ENCODE measurements at places on chromosomes 3 and 15.

DNA sequence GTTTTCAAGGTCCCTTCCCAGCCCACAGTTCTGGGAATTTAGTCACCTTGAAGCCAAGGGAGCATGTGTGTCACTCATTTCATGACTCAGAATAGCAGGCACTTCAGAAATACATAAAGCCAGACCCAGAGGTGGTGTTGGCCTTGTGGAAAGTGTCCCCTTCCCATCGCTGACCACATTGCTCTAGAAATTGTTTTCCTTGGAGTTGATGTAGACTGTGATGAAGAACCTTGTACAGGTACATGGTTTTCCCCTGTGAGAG, 158.8 kb downstream of the SLCO3A1 start:
- no peak for DNase-seq

DNA sequence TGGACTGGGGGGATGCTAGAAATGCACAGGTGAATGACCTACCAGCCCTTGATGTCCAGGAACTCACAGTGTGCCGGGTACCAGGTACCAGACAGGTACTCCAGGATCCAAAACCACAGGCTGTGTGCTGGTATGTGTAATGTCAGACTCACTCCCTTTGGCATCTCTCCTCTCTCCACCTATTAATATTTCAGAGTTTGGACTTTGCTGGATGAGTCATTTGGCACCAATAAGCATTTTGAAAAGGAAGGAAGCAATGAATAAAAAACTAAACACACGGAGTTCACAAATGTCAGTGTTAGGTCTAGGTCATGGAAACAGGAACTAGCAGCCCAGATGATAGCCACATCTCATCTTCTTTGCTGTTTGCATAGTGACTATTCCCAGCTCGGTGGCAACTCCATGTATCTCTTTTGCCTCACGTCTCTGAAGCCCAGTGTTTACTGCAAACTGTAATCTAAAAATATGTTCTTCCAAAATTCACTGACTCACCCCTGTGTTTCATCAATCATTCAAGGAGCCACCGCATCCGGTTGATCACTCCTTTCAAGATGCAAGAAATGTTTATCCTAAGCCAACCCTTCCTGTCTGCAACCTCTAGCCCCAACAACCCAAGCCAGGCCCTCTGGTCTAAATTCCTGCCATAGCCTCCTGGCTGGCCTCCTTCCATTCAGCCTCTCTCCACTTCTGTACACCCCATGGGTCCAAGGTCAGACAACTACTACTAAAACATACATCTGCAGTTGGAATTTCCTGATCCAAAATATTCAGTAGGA, 8.4 kb downstream of the ITGB5 start:
- DNase-seq, result no peak

DNA sequence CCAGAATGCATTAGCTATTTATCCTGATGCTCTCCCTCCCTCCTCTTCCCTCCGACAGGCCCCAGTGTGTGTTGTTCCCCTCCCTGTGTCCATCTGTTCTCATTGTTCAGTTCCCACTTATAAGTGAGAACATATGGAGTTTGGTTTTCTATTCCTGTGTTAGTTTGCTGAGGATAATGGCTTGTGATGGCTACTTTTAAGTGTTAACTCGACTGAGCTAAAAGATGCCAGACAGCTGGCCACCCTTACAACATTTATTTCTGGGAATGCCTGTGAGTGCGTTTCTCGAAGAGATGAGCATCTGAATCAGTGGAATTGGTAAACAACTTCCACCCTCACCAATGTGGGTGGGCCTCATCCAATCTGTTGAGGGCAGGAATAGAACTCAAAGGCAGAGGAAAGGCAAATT, 24.7 kb upstream of the TM2D3 start:
- no peak for DNase-seq

DNA sequence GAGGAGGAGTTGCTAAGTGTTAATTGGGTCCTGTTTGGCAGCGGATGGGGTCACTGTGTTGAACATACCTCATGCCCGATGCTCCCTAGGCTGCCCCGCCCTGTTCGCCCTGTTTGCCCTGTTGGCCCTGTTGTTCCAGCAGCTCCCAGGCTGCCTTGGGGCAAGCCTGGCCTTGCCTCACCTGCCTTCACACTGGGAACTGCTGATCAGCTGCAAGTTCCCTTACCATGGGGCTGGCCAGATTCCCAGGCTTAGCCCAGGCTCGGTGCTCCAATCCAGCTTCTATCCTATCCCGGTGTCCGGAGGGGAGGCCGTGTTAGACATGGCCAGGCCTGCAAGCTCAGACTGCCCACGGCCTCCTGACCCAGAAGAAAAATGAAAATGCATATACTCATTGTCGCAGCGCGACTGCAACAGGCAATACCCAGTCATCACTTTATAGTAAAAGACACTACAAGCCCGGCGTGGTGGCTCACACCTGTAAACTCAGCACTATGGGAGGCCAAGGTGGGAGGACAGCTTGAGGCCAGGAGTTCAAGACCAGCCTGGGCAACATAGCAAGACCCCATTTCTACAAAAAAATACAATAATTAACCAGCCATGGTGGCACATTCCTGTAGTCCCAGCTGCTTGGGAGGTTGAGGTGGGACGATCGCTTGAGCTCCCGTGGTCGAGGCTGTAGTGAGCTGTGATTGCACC, 42.9 kb upstream of the ZNF710 start:
- DNase-seq, result no peak

GRCh38 chr3:107117922-107118536, 259.2 kb upstream of the CCDC54 start:
- no peak for DNase-seq

GRCh38 chr15:38054488-38054887, 120.0 kb downstream of the TMCO5A start:
- DNase-seq, result no peak

- no peak for DNase-seq
These were observed 651.0 kb upstream of the NAALADL2 start for GRCh38 chr3:174208161-174208560.

GRCh38 chr15:100018191-100018590, 285.0 kb upstream of the LYSMD4 start:
- no peak for DNase-seq

DNA sequence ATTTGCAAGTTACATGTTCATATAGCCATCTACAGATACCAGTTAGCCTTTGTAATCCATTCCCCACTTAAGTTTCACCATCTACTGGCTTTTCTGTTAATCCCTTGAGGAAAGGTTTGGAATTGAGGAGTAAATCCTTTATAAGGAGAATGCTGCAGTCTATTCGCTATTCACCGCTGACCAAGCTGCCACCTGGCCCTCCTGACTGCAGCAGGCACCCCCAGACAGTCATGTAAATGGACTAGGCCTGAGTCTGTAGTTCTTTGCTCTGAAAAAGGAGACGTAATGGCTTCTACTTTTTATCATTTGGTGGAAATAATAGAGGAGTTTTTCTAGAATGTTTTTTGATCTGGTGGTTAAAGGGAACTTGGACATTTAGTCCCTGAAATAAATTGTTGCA, 3.2 kb downstream of the HIGD2B start:
- no peak for DNase-seq

DNA sequence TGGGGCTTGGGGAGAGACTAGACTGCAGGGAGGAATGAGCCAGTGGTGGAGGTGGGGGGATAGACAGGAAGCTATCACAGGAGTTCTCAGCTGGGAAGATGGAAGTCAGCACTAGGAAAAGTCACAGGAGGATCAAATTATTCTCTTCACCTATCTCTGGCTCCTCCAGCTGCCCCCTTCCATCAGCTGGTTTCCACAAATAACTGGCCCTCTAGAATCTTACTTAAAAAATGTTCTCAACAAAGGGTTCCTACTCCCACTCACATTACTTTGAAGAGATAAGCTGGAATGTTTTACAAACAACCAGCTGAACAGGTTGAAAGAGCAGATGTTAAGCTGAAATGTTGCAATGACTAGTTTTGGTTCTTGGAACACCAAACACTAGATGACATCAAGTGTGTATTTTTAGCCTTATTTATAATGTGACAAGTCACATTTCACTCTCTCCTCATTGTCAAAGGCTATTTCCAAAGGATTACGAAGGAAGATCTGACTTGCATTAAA, 102.7 kb upstream of the AADACL2 start:
- no peak for DNase-seq

DNA sequence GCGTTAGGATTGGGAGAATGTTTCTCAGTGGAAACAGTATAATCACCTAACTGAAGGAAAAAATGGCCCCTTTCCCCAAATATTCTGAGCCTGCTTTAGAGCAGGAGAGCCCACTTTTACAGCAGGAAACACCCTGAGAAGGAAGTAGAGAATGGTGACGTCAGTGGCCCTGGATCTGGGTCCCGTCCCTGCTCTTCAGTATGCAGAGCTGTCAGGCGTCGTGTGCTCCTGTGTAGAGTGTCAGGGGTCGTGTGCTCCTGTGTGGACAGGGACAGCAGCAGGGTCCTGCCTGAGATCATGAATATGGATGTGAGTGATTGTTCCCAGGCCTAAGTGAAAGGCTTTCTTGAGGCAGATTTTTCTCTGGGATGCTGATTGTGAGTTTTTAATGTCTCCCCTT, 45.2 kb downstream of the CGNL1 start:
- no peak for DNase-seq

DNA sequence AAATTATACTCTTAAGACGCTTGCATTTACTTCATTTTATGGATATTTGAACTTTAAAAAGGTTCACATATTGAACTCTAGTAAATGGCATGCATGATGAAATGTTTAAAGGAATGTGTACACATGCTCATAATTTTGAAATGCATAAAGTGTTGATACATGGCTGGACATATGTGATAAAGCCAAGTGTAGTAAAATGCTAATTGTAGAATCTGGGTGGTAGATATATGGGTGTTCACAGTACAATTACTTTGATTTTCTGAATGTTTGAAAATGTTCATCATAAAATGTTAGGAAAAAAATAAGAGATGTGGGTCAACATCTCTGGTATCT, 4.2 kb upstream of the EFHB start:
- no peak for DNase-seq

DNA sequence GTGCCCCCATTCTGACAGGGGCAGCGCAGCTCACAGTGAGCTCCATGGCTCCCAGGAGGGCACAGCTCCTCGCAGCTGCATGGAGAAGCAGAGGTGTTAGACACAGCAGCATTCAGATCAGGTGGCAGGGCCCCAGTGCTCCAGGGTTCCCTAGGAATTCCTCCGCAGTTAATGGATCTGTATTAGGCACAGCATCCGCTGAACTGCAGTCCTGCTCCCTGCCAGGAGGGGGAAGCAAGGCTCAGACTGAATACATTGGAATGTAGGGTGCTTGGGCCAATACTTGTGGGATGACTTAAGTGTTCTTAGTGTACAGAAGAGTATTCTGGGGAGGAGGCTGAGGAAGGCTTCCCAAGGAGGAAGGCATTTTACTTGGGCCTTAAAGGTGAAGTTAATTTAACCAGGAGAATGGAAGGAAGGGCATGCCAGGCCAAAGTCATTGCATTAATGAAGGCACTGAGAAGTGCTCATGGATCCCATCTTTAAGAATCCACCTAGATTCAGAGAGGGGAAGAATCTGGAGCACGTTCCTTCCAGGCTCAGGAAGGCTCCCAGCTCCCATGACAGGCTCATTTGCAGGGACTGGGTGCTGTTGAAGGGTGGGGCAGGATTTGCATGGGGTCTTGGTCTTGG, 111.6 kb downstream of the RAB11A start:
- peak; percentile 43 for DNase-seq

Data from heart left ventricle (tissue), 16 donors.